ENCODE measurements at places on chromosomes 2 and 18. TPM values are rescaled to one million over a fixed set of nuclear protein-coding genes. Genes with fewer than 3 reads are reported as not detected.

- no peaks in the 10 kb centered on the region for H3K27me3 ChIP-seq
- peak; percentile 80 for DNase-seq
- H3K27ac ChIP-seq, result no peak overlapping the region
- no peak overlapping the region for H3K4me3 ChIP-seq
Measured at GRCh38 chr2:234550511-234551107, 53.7 kb upstream of the ARL4C start.

- H3K4me1 ChIP-seq, result no peaks in the 10 kb centered on the region
- DNase-seq, result no peak
- no peaks in the 10 kb centered on the region for H3K36me3 ChIP-seq
Measured at GRCh38 chr2:125643585-125643984, 1012.4 kb upstream of the GYPC start.

DNA sequence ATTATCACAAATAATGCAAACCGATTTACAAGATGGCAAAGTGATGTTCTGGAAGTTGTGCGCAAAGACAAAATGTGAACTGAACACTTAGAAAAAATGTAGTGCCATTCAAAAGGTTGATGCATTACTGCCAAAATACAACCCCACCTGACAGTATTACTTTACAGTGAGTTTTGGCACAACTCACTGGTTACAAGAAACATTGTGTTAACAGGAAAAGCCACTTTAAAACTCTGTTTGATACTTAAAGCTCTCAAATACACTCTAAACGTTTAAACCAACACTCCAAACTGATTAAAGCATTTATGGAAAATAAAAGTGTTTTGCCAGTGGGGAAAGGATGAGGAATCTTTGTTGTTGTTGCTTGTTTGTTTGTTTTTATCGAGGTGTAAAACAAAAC is 173.4 kb upstream of the SATB2 start:
- no peak overlapping the region for H3K27ac ChIP-seq
- H3K4me1 ChIP-seq, result no peaks in the 10 kb centered on the region
- H3K27me3 ChIP-seq, result no peaks in the 10 kb centered on the region
- no peak overlapping the region for H3K4me3 ChIP-seq

DNA sequence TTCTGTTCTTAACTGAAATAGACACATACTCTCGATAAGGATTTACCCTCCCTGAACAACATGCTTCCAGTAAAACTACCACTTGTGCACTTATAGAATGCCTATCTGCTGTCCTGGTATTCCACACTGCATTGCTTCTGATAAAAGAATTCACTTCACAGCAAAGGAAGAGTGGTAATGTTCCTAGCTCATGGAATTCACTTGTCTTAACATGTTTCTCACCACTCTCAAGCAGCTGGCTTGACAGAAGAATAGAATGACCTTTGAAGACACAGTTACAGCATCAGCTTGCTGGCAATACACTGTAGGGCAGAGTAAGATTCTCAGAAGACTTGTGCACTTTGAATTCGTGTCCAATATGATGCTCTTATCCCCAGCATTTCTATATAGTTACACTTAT is 524.1 kb upstream of the CNTNAP5 start:
- no peaks in the 10 kb centered on the region for H3K36me3 ChIP-seq
- H3K4me1 ChIP-seq, result no peaks in the 10 kb centered on the region
- no peak for DNase-seq
- H3K27ac ChIP-seq, result no peak overlapping the region
- H3K4me3 ChIP-seq, result no peak overlapping the region
- H3K27me3 ChIP-seq, result no peaks in the 10 kb centered on the region

DNA sequence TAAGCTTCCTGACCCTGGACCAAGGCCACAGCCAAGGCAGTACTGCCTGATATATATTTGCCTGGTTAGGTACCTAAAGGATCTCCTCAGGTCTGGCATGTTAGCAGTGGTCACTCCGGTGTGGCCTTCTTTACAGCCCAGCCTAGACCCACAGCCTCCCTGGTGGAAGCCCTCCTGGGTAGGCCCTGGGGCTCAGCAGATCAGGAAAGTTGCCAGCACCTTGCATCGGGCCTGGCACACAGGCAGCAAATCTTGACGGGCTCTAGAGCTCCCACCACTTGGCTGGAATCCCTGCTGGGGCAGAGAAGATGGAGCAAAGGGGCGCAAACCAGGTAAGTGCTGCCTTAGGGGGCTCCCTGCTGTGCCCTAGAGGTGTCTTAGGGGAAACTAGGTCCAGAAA is 40.9 kb upstream of the ATP6V1B1 start:
- H3K36me3 ChIP-seq, result no peaks in the 10 kb centered on the region
- H3K27ac ChIP-seq, result no peak overlapping the region
- H3K4me3 ChIP-seq, result no peak overlapping the region
- peaks cover 4% of the 10 kb centered on the region for H3K4me1 ChIP-seq

GRCh38 chr2:206814498-206814897 is 49.1 kb downstream of the FASTKD2 start:
- H3K27ac ChIP-seq, result no peak overlapping the region
- no peaks in the 10 kb centered on the region for H3K36me3 ChIP-seq
- no peaks in the 10 kb centered on the region for H3K4me1 ChIP-seq
- no peak overlapping the region for H3K4me3 ChIP-seq
- H3K27me3 ChIP-seq, result peaks cover 2% of the 10 kb centered on the region

The KCNE4 gene
- total RNA-seq, result not detected

DNA sequence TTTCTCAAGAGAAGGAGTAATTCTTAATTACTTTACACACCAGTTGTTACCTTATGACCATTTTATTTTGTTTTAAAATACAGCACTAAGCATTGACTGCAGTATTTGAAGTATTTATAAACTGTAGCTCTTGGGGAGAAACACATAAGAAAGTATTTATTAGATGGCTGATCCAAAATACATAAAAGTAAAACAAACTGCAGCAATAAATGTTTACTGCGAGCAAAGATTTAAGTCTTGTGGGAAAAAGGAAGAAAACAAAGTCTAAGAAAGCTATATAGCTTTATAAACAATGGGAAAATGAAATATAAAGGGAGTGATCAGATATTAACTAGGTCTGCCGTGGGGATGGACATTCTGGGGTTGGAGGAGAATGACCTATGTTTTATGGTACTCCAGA is 347.2 kb upstream of the ZC3H15 start:
- H3K4me3 ChIP-seq, result no peak overlapping the region
- H3K27ac ChIP-seq, result no peak overlapping the region
- H3K36me3 ChIP-seq, result no peaks in the 10 kb centered on the region

DNA sequence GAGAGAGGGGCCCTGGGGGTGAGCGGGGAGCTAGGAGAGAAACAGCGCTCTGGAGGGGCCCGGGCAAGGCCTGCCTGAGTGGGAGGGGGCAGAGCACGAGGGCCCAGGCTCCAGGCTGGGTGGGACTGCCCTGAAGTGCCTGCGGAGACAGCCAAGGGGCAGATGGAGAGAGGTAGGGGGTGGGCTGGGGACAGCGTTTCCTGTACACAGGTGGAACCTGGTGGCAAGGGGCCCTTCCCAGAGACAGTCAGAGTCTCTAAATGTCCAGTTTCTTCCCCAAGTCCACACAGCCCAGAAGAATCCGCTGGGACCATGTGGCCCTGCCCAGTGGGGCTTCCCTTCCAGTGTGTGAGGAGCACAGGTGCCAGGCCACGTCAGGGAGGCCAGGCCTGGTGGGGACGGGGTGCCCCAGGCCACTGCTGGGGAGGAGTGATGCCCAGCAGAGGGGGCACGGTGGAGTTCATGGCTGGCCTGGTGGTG is 1.7 kb upstream of the GPR35 start:
- no peak overlapping the region for H3K4me3 ChIP-seq
- no peak for DNase-seq
- peaks cover 84% of the 10 kb centered on the region for H3K4me1 ChIP-seq
- no peaks in the 10 kb centered on the region for H3K36me3 ChIP-seq
- H3K27me3 ChIP-seq, result no peaks in the 10 kb centered on the region

- no peaks in the 10 kb centered on the region for H3K27me3 ChIP-seq
- H3K27ac ChIP-seq, result no peak overlapping the region
- H3K4me3 ChIP-seq, result no peak overlapping the region
- no peaks in the 10 kb centered on the region for H3K36me3 ChIP-seq
- DNase-seq, result no peak
Measured at GRCh38 chr18:11488175-11488574, 121.2 kb upstream of the SLC35G4 start.

The PPM1G gene
- total RNA-seq, result 69.5 TPM
